ENCODE measurements at places on chromosomes 12 and 14.

DNA sequence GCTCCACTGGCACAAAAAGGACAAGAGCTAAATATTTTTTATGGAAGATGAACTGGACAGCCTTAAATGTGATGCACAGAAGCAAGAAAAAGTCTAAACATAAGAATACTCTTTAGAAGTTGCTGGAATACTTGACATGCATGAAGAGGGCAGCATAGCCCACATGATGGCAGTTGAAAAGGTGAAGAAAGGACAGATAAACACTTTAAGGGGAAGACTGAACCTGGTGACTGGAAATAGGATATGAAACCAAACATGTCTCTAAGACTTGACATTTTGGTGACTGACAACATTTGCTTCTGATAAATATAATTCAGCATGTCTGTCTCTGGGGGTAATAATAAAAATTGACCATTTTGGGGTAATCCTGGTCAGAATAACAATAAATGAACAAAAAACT is 273.1 kb downstream of the CCDC91 start:
- no peak for DNase-seq

DNA sequence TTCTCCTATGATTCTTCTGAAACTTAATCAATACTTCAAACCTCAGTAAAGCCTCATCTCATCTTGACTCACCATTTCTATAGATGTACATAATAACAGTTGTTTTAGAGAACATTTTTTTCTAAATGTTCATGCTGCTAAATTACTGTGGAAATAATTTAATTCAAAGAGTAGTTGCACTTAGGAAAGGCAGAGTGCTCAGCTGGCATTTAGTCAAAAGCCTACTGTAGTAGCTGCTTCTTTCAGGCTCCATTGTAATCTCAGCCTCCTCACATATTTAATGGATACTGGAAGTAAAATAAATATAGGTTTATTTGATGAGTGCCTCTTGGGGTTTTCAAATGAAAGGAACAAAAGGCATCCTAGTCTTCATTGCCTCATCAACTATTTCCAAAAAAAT is 325.0 kb downstream of the CCER1 start:
- DNase-seq: no peak

GRCh38 chr14:60196291-60196690 is 31.1 kb upstream of the DHRS7 start:
- no peak for DNase-seq

DNA sequence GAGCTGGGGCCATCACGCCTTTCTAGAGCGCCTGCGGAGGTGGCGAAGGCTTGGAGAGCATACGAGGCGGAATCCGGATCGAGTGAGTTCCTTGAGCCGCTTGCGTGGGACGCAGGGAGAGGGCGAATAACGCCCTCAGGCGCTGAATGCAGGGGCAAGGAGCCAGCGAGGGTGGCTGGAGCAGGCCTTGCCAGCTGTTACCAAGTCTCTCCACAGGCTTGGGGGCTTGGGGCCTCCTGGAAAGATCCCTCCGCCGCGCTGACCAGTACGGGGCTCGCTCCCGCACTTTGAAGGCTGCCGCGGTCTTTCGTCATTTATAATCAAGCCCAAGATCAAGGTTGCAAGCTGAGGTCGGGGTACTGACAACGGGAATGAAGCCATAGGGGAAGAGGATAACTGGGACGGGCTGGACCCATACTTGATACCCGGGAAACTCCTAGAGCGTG is 1.2 kb downstream of the FLRT2 start:
- no peak for DNase-seq

DNA sequence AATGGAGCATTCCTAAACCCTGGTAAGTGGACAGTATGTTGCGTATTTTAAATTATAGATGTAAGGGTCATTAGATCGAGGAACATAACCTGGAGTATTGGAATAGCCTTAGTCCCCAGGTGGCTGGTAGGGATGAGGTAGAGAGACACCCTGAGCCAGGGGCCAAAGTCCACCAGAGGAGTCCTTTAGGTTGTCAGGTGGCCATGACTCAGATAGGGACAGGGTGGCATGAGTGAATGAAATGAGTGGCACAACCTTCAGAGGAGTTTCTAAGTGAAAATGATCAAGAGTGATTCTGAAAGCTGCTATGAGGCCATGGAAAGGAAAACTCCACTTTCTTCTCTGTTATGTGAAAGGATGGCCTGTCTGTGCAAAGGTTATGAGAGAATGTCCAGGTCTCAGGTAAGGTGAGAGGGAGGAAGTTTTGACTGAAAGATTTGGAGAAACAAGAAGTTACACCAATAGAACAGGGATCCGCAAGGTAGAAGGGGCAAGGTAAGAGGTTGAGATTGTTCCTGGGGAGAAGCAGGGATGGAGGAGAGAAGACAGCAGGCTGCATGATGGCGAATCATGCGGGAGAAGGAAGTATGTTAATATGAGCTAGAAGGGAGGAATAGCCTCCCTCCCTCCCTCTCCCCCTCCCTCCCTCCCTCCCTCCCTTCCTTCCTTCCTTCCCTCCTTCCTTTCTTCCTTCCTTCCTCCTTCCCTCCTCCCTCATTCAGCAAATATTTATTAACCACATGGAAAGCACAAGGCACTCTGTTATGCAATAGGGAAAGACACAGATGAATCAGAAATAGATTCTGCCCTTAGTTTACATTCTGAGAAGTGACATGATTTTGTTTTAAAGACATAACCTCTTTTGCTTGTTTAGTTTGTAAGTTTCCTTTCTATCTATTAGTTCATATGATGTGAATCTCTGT is 14.0 kb upstream of the RIPK3 start:
- no peak for DNase-seq

Measured in stimulated activated CD4-positive, alpha-beta T cell treated with anti-CD3 and anti-CD28 coated beads, TNF-alpha, amount 100 ng/mL, for 4 hours (primary cell).